ENCODE measurements at places on chromosomes 13 and 19.

GRCh38 chr19:3108775-3109174, 14.6 kb downstream of the GNA11 start:
- peak; percentile 62 for DNase-seq

DNA sequence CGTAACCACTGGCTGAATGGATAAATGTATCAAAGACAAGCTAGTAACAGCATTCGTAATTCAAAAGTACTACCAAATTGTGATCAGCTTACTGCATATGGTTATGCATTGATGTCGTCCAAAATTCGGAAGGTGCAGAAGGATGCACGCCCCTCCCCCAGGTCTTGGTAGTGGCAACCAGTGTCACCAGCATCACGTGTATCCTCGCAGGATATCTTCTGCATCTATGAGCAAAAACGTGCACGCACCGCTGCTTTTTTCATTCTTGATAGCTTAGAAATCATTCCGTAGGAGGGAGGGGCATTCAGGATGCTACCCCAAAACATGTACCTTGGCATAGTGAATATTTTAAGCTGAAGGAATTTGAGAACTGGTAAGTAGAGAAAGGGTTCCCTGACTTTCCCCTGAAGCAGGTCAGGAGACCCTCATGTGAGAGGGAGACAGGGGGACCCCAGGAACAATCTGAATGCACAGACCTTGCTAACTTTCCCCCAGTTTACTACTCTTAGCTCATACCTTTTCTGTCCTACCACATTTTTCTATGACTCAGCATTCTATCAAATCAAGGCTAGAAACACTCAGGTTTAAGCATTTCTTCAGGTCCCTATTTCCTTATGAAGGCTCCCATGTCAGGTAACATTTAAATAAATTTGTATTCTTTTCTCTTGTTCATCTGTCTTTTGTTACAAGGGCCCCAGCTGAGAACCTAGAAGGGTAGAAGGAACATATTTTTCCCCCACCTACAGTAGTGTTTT, 61.2 kb upstream of the TM9SF2 start:
- no peak for DNase-seq

GRCh38 chr19:14035706-14036105, 4.1 kb downstream of the IL27RA start:
- DNase-seq: no peak

DNA sequence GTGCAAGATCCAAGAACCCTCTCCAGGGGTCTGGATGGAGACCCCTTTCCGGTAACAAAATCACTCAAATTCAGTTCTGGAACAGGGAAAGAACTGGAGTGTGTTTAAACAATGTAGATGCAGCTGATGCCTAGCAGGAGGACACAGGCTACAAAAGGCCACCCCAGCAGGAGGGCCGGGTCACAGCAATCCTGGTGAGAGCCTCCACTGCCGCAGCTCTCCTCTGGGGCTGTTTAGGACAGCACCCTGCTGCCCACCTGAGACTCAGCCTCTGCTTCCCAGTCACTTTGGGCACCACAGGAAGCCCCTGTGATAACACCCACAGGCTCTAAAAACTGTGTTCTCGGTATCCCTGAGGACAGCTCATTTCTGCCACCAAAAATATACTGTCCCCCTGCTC, 318.7 kb upstream of the NBEA start:
- DNase-seq: no peak

- no peak for DNase-seq
These were observed 20.6 kb upstream of the PCCA start for GRCh38 chr13:100068133-100068931.

DNA sequence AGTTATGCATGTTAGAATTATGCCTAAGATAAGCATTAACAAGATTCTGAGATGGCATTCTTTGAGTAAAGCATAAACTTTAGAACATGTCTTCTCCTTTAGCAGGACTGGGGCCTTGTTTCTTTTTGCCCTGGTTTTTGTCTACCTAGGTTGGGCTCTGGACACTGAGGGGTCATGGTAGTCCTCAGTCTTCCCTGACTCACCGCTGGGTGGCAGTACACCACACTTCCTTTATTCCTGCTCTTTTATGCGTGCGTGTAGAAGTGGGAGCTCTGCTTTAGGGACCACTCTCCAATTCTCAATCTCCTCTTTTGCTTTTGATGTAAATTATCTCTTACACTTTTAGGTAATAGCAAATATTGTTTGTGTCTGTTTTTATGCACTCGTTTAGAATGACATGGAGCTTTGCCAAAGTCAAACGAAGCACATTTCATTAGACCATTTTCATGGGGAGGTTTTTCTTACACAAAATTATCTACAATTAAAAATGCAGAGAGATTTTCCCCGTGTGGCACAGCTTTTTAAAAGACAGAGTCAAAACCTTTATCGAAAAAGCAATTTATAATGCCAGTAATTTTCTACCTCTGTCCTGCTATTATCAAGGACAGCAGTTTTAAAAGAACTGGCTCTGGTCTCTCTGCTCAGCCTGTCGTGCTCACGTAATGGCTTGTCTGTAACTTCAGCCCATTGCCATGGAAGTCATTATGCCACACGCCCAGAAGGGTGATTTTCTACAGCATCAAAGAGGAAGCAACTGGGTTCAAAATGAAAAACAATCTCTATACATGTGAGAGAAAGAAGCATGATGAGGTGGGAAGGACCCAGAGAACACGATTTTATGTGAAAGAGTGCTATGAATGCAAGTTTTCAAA, 413.9 kb downstream of the COG6 start:
- peak; percentile 69 for DNase-seq

DNA sequence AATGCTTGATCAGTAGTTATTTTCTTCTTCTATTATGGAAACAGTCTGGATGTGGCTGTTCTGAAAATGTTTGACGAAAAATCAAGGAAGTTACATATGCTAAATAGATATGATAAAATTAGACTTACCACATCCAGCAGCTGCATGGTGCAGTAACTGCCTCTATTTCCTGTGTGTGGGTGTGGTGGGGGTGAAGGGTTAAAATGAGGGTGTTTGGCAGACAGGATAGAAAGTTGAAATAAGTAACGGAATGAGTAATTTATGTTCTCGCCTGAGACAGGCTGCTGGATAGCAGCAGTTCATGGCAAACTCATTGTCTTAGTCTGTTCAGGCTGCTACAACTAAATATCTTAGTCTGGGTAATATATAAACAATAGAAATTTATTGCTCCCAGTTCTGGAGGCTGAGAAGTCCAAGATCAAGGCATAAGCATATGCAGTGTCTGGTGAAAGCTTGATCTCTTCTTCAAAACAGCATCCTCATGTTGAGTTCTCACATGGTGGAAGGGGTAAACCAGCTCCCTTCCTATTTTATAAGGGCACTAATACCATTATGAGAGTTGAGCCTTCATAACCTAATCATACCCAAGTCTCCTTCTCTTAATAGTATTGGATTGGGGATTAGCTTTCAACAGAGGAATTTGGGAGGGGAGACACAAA, 1248.9 kb downstream of the SLITRK5 start:
- no peak for DNase-seq

DNA sequence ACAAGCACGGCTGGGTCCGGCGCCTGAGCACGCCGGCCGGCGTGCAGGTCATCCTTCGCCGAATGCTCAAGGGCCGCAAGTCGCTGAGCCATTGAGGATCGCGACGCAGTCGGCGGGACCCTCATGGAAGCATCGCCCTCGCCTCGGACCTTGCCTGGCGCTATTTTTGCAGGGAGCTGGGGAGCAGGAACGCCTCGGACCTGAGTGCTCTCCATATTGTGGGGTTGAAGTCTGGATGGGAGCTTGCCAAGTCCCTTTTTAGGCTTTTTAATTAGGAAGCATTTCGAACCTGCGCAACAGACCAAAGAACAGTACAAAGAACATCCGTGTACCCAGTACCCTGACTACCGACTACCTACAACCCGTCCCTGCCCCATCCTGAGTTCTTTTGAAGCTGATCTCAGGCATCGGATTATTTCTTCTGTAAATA, 628 bp downstream of the MRPL34 start:
- DNase-seq: no peak

GRCh38 chr19:5052515-5052914, 83.6 kb downstream of the KDM4B start:
- DNase-seq: no peak

- DNase-seq: no peak
These were observed 113.3 kb downstream of the LMO7 start for GRCh38 chr13:75749407-75749806.

- DNase-seq: no peak
These were observed 511.9 kb upstream of the KLF12 start for GRCh38 chr13:74646091-74646490.

GRCh38 chr19:518598-519231, 11.4 kb downstream of the TPGS1 start:
- DNase-seq: no peak

DNA sequence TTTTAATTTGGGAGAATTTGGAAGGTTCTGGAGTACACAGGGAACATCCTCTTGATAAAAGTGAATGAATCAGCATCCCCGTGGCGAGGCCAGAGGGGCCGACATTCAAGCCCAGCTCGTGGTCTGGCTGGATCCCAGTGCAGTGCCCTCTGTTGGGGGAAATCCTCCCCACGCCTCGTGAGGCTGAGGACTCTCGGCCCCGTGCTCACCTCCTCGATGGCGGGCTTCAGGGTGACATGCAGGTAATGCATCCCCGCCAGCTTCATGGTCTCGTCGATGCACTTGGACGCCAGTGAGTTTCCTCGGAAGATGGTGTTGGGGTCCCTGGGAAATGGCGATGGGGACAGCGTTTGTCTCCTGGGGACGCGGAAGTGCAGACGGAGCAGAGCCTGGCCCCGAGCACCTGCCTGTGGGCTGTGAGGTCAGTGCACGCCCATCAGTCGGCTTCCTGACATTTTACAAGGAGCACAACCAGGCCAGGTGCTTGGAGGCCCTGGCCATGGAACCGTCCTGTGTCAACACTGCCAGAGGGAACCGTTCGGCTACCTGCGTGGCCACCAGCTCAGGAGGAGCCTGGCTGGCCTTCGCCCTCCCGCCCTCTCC, 43.3 kb upstream of the C13orf46 start:
- DNase-seq: no peak

GRCh38 chr19:1265615-1266128, 3.5 kb upstream of the CIRBP start:
- peak; percentile 38 for DNase-seq

DNA sequence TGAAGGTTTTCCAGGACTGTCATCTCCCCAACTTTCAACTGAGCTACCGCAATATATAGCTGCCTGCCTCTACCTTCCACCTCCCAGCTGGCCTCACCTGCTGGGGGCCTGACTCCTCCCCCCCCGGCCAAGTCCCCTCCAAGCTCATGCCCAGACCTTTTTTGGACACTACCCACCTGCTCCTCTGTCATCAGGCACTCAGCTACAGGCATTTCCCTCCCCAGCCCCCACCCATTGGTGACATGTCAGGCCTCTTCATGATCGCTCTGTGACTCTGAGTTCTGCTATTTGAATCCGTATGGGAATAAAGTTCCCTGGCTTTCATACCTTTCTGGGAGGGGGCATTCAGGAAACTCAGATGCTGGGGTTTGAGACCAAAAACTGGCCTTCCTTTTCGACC, 1.8 kb downstream of the PRKACA start:
- no peak for DNase-seq

DNA sequence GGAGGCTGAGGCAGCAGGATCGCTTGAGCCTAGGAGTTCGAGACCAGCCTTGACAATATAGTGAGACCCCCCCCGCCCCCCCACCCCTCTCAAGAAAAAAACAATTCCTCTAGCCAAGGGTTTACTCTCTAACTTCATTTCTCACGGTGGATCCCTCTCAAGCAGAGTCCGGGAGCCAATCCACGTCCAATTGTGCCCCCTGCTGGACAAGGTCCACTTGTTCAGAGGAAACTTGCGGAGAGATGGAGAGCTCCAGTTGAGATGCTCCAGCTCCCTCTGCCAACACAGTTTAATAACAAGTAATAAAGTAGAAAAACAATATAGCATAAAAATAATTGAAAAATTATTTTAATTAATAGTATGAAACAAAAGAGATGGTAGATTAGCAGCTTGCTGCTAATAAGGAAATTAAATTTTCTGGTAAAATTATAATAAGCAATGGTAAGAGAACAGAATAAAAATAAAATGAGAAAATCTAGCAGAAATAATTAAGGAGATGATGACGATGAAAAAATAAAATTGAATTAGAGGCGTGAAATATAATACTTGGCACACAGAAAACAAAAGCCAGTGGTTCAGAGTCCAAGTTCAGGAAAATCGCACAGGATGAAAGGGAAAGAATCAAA, 14.5 kb upstream of the SIGLEC14 start:
- peak; percentile 69 for DNase-seq

- no peak for DNase-seq
These were observed 713.8 kb upstream of the GPC6 start for GRCh38 chr13:92512852-92513251.

DNA sequence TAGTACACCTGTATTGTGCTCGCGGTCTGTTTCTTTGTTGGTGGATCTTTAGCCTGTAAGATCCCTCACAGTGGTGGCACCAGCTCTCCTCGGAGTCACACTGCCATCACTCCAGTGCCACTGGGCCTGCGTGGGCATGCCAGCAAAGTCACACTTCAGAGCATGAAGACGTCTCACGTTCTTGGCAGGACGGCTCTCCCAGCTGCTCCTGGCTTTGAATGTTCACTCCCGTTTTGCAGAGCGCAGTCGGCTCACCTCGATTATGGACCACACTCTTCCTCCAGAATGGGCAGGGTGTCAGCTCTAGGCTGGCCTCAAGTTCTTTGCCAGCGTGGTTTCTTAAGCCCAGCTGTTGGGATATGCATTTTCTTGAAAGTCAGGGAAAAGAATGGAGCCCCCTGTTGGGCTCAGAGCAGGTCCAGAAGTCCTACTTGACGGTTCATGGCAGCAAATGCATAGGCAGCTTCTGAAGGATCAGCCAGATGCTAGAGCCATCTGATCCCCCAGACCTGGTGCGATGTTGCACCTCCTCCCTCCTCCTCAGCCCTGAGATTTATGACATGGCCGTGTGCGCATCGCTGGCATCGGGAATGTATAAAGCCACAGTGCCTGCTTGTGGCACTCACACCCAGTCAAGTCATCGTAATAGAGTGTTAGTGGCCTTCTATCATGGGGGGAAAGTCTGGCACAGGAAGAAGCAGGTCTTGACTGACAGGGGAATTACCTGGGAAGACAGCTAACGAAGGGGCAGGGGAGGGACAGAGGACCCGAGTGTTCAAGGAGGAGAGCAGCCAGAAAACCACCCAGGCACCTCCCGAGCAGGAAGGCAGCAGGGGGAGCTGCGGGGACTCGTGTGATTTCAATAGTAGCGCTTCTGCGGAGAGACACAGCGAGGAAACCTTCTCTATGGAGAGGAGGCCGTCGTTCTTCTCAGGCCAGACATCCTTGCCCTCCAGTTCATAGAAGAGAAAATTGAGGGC, 40.2 kb upstream of the NPAS1 start:
- DNase-seq: no peak

GRCh38 chr19:397941-398706, 10.8 kb downstream of the C2CD4C start:
- DNase-seq: no peak

GRCh38 chr19:38721979-38722773, 22.1 kb downstream of the CAPN12 start:
- no peak for DNase-seq

DNA sequence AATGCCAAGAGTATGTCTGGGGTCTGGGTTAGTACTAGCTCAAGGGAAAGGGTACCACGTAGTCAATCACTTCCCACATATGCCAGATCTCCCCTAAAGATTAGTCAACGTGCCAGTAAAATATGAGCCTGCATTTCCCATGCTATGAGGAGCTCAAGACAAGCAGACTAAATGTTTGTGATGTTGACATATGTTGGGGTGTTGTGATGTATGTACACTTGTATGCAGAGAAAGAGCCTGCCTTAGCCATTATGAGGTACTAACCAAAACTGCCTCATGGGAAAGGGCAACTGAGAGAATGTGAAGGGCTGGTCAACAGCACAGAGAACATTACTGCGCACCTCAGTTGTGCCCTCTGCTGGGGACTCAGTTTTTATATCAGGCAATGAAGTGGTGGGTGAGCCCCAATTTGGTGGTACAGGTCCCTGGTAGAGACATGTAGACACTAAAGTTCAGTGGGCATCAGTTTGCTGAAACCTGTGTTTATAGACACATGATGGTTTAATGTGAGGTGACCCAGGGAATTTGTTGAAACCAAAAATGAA, 287.0 kb downstream of the DCT start:
- DNase-seq: no peak
